CD4-positive, alpha-beta T cell treated with Interleukin-1 beta for 1 hour (primary cell): ENCODE measurements at places on chromosomes 7 and 10.

DNA sequence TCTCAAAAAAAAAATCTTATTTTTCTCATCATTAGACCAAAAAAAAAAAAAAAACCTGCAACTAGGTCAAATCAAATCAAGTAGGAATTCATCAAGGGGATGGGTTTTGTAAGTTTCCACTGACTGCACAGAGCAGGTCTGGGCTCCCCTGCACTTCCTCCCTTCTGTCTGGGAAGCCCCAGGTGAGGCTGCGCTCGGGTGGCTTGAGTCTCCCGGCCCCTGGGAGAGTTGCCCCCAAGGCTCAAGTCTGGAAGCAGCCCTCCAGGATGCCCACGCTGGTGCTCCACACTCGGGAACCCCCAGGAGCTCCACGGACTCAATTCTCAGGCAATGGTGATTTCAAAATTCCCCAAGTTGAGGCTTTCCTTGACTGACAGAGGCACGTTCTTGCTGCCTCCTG, 41.7 kb upstream of the RBM33 start:
- DNase-seq, result no peak

GRCh38 chr7:101688183-101688831, 59.2 kb upstream of the MYL10 start:
- DNase-seq, result peak; percentile 79

- no peak for DNase-seq
Observed at GRCh38 chr10:37975401-37975991, 951 bp downstream of the ZNF25 start.

DNA sequence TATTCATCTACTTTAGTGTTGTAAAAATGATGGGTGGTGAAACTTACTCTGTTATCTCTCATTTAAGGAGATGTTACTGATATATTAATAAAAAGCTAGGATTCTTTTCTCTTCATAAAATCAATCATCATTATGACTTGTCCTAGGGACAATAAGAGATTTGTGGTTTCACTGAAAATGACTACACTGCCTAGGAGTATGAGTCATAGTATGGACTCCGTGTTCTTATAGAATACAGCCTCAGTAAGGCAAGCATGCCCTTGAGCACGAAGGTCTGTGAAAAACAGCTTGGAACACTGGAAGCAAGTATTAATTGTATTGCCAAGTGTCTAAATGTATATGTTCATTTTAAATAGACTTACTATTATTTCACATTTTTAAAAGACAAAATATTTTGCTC, 749.2 kb upstream of the PCDH15 start:
- DNase-seq, result no peak

GRCh38 chr10:125149036-125149679, 11.2 kb downstream of the CTBP2 start:
- no peak for DNase-seq

GRCh38 chr10:122911889-122912484, 1.6 kb downstream of the FAM24A start:
- peak; percentile 32 for DNase-seq

DNA sequence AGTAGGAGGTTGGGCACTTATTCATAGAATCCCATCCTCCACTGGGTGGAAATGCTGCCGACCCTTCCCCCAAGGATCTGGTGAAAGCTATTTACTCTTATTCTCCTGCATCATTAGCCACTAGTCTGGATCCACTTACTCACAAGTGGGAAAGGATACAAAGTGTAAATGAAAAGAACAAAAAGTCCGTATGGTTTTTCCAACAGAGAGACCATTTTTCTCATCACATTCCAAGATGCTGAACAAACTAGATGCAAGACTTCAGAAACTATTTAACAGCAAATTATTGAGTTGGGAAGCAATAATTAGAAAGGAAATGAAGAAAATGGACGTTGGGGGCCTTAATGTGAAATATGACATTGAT, 242.4 kb upstream of the GLI3 start:
- DNase-seq, result no peak

GRCh38 chr10:62109587-62110293, 158.9 kb downstream of the RTKN2 start:
- no peak for DNase-seq

- DNase-seq, result no peak
Observed at GRCh38 chr7:157699357-157700013, 362.7 kb downstream of the DNAJB6 start.

DNA sequence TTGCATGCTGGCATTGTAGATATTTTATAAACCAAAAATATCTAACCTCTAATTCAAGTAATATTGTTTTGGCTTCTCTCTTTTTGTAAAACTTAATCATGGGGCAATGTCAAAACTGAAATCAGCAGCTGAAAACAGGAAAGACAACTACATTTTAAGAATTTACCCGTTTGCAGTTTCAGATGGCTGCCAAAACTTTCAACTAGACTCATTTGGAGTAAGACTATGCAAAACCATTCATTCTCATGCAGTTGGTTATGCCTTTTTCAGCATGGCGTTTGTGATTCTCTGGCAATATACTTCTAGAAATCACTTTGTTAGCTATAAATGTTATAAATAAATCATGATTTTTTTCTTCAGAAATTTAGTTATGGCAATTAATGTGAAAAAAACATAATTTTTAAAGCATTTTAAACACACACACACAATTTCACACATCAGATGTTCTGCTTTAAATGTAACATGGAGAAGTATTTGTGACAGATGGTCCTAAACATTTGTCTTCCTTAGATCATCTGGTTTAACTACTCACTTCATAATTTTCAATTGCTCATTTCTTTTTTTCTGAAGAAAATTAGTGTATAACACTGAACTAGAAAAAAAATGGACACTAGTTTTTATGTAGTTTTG, 116.4 kb downstream of the ITGB8 start:
- DNase-seq, result no peak

GRCh38 chr7:129778770-129779601, 167.5 kb downstream of the NRF1 start:
- no peak for DNase-seq

DNA sequence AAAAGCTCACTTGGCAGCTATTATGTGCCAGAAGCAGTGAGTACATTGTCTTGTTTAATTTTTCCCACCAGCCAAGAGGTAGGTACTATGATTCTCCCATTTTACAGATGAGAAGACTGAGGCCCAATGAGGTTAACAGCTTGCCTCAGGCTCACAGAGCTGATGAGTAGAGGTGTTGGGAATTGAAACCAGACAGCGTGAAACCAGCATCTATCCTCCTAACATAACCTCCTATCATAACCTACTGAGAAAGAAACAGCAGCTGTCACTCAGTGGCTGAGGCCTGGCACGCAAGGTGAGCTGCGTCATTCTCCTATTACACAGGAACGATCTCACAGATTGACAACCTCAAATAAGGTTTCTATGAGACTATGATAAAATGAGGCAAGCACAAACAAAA, 6.2 kb downstream of the PYROXD2 start:
- DNase-seq, result no peak

GRCh38 chr7:8823486-8823885, 390.1 kb downstream of the NXPH1 start:
- no peak for DNase-seq

DNA sequence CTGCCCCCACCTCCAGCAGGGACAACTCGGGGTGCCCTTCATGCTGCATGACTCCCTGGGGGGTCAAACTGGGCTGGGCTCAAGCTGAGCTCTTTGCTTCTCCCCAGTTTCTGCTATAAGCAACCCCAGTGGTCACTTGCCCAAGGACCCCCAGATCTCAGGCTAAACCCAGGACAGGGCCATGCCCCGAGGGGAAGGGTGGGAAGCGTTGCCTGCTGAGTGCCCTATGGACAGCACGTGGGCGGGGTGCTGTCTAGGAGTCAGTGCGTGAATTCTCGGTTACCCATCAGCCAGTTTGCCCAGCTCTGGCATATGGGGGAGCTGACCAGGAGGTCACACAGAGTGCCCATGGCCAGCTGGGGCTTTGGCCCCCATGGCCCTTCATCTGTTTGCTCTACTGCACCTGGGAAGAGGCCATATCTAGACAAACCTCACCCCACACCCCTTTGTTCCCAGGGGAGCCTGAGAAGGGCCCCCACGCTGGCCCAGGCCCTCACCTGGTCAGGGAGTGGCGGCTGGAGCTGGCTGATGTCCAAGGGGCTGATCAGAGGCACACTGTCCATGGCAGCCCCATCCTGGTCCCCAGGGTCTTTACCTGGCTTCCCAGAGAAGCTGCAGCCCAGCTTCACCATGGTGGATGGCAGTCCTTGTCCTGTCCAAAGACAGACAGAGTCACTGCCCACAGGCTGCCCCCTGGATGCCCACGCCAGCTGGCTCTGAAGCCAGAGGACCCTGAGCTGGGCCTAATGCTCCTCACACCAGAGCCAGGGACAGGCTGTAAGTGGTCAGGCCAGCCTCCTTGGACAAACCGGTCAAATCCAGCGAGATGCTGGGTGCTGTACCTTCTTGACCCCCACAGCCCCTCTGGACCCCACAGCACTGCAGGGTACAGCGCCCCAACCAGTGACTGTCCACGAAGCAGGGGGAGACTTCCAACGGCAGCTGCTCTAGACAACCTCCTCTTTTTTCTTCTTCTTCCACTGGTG, 8.0 kb downstream of the CALY start:
- DNase-seq, result no peak

DNA sequence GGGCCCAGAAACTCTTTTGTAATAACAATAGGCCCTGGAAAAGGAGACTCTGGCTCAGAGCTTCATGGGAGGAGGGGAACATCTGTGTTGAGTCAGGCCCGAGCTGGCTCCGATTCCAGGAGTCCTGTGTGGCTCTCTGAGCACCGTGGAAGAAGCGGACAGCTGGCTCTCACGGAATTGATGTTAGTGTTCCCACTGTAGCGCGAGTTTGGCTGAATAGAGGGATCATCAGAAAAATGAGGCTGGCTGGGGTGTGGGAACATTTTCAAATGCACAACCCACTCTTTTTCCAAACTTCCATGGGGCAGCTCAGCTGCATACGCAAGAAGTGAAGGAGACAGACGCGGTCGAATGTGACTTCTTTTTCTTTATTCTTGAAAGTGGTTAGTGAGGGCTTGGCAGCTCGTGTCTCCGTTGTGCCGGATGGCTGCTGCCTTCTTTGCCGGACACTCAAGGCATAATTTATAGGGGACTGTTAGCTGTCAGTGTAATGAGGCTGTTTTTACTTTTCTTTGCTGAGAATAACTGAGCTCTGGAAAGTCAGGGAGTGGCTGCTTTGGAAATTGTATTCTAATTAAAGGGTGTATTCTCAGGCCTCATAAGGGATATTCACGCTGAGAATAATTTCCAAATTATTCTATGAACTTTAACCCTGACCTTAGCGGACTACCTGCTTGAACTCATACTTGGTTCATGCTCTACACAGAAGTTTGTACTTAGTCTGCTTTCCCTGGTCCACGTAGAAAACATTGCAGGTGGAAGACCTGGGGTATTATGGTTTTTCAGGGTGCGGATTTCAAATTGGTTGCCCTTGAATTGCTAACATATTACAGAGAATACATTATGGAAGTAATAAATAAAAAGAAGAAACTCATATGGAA, 23.1 kb downstream of the MDFIC start:
- DNase-seq, result no peak

GRCh38 chr10:125083576-125083920, 76.8 kb downstream of the CTBP2 start:
- DNase-seq, result no peak

DNA sequence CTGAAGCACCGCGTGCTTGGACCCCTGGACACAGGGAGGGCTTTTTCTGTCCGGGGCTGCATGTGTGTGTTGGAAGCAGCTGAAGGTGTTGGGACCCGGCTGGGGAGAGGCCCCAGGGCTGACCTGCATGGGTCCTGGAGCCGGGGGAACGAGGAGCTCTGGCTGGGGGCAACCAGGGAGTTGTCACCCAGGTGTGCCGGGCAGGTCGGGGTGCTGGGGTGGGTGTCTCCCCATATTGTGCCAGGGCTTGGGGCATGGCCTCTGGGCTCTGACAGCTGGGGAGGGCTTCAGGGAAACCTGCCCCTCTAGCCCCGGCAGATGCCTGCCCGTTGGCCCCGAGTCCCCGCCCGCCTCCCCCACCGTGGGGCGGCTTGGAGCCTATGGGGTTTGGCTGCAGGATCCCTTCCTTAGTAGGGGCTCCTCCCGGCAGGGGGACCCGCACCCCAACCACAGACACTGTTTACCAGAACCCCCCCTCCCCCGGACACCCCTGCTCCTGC, 42.3 kb downstream of the UNCX start:
- DNase-seq, result no peak

GRCh38 chr10:68333440-68334431, 1.0 kb upstream of the PBLD start:
- no peak for DNase-seq

- DNase-seq, result no peak
Observed at GRCh38 chr7:14687777-14688176, 214.8 kb downstream of the DGKB start.

DNA sequence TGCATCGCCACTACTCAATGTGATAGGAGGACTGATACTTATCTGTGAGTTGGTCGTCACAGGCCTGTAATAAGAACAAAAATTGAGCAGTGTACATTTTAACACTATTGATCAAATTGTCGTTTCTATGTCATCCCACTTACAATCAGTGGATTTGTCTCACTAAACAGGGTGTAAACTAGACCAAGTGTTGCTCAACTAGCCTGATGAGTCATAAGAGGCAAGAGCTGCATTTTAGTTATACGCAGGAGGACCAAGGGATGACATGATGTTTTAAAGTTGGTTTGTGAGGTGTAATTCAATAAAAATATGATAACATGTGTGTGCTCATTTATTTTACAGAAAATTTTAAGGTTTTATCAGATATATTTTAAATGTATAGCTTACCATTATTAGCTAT, 1239.2 kb downstream of the REEP3 start:
- DNase-seq, result no peak
